ENCODE measurements at places on chromosomes 7 and 10.
A peak's percentile ranks its signal among the peaks of the same experiment; 100 is the strongest.

- DNase-seq, result no peak
Observed at GRCh38 chr10:80077869-80078447, 507 bp upstream of the TMEM254 start.

DNA sequence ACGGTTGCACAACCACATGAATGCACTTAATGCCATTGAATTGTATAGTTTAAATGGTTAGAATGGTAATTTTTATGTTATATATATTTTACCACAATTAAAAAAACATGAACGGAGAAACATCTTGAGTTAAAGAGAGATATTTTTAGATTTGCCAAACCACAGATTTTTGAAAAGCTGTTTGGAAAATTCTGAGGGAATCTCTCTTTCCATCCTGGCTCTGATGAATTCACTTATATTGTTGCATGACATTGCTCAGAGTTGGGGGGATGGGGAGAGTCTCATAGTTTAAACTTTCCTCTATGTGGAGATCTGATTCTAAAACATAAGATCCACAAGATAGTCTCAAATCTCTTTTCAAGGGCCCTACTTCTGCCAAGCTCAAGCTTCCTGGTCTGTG, 275.0 kb upstream of the NPVF start:
- no peak for DNase-seq

- no peak for DNase-seq
Observed at GRCh38 chr10:127198307-127198706, 1.9 kb upstream of the INSYN2A start.

- DNase-seq, result no peak
Observed at GRCh38 chr10:113967126-113967525, 76.5 kb upstream of the ADRB1 start.

- no peak for DNase-seq
Observed at GRCh38 chr10:132891368-132891767, 51.0 kb downstream of the CFAP46 start.

DNA sequence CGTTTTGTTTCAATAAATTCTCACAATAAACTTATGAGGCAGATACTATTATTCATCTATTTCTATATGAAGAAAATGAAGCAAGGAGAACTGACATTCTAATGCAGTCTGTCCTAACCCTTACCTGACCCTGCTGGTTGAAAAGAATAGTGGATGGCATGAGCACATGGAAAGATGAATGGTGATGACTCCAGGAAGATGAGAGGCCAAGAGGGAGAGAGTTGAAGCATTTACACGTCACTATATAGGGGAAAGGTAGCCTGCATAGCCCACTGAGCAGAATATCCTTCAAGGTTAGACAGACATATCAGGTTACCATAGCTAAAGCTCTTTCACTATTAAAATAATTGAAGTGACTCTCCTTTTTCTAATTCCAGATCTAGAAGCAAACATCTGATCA, 163.9 kb upstream of the CDK1 start:
- DNase-seq, result no peak

DNA sequence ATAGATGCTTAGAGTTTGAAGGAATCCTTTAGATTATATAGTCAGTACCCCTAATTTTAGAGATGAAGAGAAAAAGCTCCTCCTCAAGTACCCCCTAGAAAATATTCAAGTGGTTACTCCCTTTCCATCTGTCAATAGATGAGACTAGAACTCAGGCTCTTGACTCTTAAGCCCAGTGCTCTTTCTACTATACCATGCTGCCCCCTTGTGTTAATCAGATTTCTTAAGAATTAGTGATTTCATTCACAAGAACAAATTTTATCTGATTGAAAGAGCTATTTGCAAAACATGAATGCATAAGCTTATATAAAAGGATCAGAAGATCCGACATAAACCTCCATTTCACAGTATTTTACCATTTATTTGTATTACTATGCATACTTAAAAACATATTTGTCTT, 179.3 kb downstream of the TFEC start:
- no peak for DNase-seq

DNA sequence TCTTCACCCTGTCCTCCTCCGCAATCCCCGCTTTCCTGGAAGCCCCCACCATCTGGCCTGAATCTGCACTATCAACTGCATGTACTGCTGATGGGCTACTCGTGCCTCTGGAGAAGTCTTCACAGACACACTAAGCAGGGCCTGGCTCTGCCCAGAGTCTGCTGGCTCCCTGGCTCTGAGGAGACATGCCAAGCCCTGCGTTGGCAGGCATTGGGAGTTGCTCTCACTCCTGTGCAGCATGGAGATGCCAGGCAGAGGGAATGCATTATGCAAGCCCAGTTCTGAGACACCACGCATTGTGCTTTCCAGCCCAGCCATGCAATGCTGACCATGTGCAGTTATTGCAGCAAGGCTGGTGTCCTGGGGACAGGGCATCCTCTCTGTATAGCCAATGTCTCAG, 314.6 kb downstream of the CXCL12 start:
- peak; percentile 42 for DNase-seq

GRCh38 chr7:44960011-44960580, 18.7 kb downstream of the MYO1G start:
- DNase-seq, result no peak

- no peak for DNase-seq
Observed at GRCh38 chr10:119705434-119705831, 20.4 kb upstream of the INPP5F start.

- no peak for DNase-seq
Observed at GRCh38 chr10:67075491-67075971, 149.7 kb downstream of the LRRTM3 start.

- DNase-seq, result no peak
Observed at GRCh38 chr10:49174926-49175500, 13.2 kb downstream of the TMEM273 start.
